ENCODE measurements at places on chromosomes 5 and 9.

DNA sequence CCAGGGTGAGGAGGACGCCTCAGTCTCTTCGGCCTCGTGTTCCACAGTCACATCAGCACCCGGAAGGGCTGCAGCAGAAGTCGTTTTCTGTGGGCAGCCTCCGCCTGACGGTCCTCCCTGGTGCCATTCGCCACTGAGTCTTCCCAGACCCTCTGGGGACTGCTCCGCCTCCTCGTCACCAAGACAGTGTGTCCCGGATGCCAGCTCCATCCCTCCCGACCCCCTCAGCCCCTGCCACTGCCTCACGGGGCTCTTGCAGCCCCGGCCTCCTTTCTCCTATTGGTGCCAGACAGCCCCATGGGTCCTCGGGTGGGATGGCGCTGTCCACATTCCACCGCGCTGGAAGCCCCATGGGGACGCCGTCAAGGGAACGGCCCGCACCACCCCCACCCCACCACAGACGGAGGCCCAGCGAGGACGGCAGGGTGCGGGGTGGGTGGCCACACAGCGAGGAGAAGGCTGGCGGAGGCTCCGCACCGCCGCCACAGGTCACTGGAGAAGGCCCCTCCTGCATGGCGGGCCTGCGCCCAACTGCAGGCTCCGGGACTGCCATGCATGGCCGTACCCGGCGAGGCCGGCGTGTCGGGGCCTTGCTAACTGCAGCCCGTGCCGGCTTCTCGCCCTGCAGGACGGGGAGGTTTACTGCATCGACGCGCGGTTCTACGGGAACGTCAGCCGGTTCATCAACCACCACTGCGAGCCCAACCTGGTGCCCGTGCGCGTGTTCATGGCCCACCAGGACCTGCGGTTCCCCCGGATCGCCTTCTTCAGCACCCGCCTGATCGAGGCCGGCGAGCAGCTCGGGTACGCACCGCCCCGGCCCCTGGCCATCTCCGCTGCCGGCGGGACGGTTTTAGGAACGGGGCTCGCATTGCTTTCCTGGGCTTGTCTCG lies 43.6 kb upstream of the CACNA1B start:
- no peak for DNase-seq

DNA sequence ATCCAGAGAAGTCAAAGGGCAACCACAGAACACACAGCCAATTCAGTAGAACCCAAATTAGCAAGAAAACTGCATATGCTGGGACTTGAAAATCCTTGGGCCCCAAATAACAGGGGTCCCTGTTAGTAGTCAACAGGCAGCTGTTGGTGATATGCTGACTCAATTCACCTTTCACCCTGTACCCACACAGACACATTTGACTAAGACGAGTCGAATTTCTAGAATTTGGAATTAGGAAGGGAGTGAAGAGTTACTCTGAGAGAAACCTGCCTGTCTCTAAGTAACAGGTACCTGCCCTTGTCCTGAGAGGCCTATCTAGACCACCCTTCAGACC lies 821 bp upstream of the VCP start:
- no peak for DNase-seq

- DNase-seq, result no peak
Observed at GRCh38 chr9:113095561-113095960, 39.0 kb upstream of the ZFP37 start.

DNA sequence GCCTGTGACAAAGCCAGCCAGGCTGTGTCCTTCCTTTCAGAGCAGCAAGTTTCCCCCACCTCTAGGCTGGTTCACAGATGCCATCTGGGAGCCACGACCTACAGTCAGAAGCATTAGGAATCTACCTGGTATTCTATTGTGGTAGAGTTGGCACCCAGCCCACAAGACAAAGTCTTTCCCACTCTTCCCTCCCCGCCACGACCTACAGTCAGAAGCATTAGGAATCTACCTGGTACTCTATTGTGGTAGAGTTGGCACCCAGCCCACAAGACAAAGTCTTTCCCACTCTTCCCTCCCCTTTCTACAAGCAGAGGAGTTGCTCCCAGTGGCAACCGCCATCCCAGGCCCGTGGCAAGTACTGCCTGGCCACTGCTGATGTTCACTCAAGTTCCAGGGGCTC lies 157.8 kb upstream of the TNC start:
- no peak for DNase-seq

DNA sequence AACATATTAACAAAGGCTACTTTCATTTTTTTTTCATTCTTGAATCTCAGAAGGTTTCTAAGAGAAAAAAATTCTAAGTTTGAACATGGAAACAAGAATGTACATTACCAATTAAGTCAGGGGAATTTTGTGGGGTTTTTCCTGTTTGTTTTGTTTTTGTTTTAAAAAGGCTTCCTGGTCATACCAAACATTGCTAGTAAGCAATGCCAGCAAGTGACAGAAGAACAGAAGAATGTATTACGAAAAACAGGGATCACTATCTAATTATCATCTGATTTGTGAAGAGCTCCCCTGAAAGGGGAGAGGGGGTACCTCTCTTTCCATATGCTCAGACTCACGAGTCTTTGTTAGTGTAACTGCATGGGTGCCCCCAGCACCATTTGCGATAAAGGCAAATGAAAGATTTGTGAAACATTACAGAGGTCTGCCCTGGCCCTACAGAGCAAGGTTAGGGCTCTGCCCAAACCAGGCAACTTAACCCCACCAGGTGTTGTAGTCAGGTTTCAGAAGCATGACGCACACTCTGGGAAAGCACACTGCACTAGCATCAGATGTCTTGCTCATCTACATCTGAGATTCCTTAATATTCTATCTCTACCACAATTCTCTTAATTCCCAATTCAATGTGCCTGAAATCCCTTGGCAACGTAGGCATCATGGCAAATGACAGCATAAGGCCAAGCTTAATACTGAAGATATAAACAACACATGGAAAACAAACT lies 268.2 kb downstream of the MLLT3 start:
- no peak for DNase-seq
